ENCODE measurements at places on chromosomes 3 and 15. TPM values are rescaled to one million over a fixed set of nuclear protein-coding genes. Genes with fewer than 3 reads are reported as not detected.

DNA sequence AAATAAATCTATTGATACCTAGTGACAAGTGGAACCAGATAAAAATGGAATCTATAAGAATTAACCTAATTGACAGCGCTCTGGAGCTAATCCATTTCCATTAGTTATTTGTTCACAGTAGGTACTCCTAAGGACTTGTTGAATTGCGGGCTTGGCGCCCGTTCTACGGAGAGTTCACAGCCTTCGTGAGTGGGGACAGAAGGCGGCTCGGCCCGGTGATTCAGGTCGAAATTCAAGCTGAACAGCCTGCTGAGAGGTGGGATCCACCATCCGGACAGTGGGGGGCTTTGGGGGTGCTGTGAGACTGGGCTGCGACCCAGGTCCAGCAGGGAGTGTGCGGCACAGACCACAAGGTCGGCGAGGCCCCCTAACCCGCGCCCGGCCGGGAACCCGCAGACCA, 779 bp upstream of the CTNNB1 start:
- peak; percentile 45 for DNase-seq
- H3K27me3 ChIP-seq, result peaks cover 2% of the 10 kb centered on the region
- H3K4me1 ChIP-seq, result peaks cover 12% of the 10 kb centered on the region
- peak overlapping the region; percentile 62 for H3K4me3 ChIP-seq
- H3K27ac ChIP-seq, result peak overlapping the region; percentile 79

DNA sequence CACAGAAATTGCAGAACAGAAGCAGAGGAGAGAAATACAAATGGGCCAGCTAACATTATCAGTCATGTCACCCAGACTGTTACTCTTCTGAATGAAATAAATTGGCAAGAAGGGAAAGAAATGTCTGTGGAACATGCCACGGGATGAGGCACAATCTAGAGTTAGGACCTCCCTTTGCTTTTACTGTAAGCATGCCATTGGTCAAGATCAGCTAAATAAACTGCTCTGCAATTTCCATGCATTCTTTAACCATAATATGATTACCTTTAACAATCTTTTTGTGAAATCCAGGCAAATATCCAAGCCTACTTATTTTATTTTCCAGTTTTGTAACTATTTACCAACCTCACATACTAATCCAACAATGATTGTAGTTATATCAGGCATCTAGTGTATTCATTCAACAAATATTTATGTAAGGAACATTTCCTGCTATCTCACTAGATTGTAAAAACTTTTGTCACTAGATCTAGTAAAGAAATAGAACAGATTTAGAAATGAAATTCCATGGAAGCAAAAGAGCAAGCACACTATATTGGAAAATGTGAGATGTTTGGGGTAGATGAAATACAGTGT, 383.4 kb downstream of the MECOM start:
- no peak overlapping the region for H3K27ac ChIP-seq
- no peaks in the 10 kb centered on the region for H3K36me3 ChIP-seq
- H3K4me1 ChIP-seq, result peaks cover 6% of the 10 kb centered on the region
- no peak overlapping the region for H3K4me3 ChIP-seq
- H3K27me3 ChIP-seq, result no peaks in the 10 kb centered on the region

DNA sequence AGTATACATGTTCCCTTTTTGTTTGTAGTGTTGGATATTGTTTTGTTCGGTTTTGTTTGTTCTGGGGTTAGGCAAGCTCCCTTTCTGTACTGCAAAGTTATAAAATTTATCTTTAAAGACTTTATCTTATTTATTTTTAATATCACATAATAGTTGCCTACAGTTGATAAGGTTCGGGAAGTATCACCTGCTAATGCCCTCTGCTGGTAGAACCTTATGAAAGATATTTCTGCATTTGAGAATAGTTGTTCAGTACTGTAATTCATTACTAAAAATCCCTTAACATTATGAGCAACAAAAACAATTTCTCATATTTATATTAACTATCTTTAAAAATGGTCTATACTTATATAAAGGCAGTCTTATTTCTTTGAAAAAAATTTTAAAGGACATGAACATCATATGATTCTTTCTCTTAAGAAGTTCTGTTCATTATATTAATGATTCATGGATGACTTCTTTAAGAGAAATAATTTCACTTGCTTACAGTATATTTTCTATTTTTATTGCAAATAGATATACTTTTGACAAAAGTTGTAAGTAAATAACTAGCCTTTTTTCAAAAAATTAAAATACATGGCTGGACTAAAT, 1126.8 kb downstream of the SI start:
- DNase-seq, result no peak
- no peak overlapping the region for H3K27ac ChIP-seq
- no peaks in the 10 kb centered on the region for H3K27me3 ChIP-seq
- no peaks in the 10 kb centered on the region for H3K36me3 ChIP-seq

DNA sequence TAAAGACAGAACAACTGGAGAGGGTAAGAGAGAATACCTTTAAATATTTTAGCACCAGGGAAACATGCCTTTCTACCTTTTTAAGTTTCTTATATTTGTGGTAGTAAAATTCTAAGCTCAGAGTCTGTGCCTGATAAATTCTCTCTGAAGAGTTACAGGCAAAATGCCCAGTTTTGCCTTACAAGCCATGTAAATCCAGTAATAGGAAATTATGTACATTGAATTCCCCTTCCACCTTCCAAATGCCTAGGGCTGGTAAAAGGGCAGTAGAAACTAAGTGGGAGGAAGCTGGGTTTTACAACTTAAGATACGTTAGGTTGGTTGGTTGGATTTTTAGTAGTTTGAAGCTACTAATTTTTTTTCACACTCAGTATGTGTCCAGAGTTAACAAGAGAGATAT, 43.1 kb upstream of the TP63 start:
- H3K4me3 ChIP-seq, result no peak overlapping the region
- no peaks in the 10 kb centered on the region for H3K27me3 ChIP-seq
- H3K36me3 ChIP-seq, result no peaks in the 10 kb centered on the region

DNA sequence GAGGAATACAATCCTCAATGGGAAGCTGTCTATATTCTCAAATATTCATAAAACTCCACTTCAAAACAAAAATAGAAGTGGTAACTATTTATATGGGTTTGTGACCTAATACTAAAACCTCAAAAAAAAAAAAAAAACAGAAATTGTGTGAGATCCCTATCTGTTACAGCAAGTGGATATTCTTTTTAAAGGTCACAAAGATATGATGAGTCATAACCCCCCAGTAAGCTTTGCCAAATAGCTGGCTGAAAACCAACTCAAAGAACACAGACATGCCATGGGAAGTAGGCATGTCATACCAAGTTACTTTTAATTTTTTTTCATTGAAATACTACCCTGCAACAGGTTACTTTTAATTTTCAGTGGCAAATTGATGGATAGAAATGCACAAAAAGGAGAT, 62.5 kb downstream of the CBLB start:
- no peak overlapping the region for H3K27ac ChIP-seq
- H3K36me3 ChIP-seq, result no peaks in the 10 kb centered on the region
- no peak overlapping the region for H3K4me3 ChIP-seq
- H3K4me1 ChIP-seq, result peaks cover 8% of the 10 kb centered on the region
- peak; percentile 66 for DNase-seq
- no peaks in the 10 kb centered on the region for H3K27me3 ChIP-seq

DNA sequence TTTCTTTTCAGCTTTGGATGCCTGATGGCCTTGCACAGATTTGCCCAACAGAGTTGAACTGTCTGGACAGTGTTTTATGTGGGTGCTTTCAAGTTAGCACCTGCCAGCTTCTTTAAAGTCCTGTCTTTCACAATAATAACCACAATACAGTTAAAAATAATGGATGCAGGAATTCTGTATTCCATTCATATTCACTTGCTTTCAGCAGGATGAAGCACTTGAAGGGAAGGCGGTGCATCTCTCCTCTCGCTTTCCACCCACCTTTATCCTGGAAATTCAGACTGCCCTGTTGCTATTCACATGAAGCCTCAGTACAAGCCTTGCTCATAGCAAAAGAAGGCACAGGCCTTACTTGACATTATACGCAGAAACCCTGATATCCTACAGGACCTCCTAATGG, 26.5 kb upstream of the GYG1 start:
- H3K4me3 ChIP-seq, result no peak overlapping the region
- no peaks in the 10 kb centered on the region for H3K27me3 ChIP-seq
- no peaks in the 10 kb centered on the region for H3K36me3 ChIP-seq

- H3K36me3 ChIP-seq, result no peaks in the 10 kb centered on the region
- no peaks in the 10 kb centered on the region for H3K27me3 ChIP-seq
- no peak overlapping the region for H3K27ac ChIP-seq
- no peak overlapping the region for H3K4me3 ChIP-seq
These were observed 80.5 kb upstream of the CCNL1 start for GRCh38 chr3:157240408-157240807.

DNA sequence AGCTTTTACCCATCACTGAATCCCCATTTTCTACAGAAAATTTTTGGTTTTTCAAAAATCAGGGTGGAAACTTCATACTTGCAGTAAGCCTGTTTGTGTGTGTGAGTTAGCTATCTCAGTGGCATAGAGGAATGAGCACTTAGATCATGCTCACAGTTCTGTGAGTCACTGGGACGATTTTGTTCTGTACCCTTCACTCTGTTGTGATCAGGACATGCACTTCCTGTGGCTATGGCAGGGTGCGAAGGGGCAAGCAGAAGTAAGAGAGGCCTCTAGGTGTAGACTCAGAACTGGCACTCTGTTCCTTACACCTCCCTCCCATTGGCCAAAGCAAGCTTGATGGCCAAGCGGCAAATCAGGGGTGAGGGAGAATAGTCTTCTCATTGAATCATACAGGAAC, 11.6 kb downstream of the NIPA2 start:
- H3K27ac ChIP-seq, result no peak overlapping the region
- H3K4me3 ChIP-seq, result no peak overlapping the region
- H3K27me3 ChIP-seq, result no peaks in the 10 kb centered on the region
- peaks cover 5% of the 10 kb centered on the region for H3K4me1 ChIP-seq

DNA sequence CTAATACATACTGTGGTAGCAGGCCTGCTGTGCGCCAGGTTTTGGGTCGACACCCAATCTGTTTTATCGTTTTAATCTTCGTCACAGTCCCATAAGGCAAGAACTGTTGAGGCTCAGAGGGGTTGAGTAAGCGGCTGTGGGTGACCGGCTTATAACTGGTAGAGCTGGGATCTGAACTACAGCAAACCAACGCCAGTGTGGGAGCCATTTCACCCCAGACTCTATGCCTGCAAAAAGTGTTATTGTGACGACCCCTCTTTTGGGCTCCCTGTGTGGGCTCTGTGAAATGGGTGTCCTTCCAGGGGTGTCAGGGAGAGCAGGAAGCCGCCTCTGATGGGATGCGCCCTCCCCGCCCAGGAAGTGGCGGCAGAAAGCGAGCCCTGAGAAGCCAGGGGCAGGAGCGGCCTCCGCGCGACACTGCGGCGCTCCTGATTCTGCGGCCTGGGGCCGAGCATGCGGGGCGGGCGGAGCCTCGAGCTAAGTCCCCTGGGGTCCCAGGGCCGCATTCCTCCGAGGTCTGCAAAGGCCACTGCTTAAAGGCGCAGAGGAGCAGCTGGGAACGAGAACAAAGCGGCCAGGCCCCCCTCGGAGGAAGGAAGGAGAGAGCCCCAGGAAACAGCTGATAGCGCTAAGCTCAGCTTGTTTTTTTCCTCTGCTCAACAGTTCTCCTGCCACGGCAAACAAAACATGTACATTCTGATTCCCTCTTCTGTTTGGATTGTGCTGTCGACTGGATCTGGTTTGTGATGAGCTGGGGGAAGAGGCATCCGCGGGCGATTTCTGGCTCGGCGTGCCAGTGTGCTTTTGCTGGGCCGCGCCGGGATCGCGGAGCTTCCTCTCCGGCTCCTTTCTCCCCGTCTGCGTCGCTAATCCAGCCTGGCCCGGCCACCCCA, 33.9 kb downstream of the GRK7 start:
- peak overlapping the region; percentile 45 for H3K27ac ChIP-seq
- peak; percentile 87 for DNase-seq
- no peak overlapping the region for H3K4me3 ChIP-seq
- H3K4me1 ChIP-seq, result peaks cover 16% of the 10 kb centered on the region
- H3K27me3 ChIP-seq, result no peaks in the 10 kb centered on the region
- H3K36me3 ChIP-seq, result no peaks in the 10 kb centered on the region

- H3K27ac ChIP-seq, result no peak overlapping the region
- peaks cover 21% of the 10 kb centered on the region for H3K36me3 ChIP-seq
- DNase-seq, result no peak
These were observed 18.2 kb upstream of the SACM1L start for GRCh38 chr3:45670991-45671390.

DNA sequence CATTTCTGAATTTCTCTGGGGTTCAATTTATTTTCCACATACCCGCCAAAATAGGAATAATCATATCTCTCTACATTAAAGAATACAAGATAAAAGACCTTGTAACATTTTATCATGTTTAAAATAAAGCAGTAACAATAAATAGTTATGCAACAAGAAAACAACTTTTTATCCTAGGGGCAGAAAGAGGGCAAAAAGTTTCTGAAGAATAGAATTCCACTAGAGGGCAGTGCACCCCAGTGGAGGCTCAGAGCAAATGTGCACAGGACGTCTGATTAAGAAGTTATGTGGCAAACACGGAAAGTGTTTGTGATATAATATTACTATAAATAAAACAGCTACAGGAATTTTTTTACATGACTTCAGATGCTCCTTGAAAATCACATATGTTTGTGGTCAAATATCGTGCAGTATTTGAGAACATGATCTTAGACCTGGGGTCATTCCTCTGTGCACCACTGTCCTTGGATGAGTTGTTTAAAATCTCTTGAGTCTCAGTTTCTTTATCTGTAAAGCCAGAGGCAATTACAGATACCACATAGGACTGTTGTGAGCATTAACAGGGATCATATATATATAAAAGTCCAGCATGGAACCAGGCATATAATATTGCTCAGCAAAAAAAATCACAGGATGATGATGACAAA, 13.2 kb upstream of the PIK3R4 start:
- H3K36me3 ChIP-seq, result no peaks in the 10 kb centered on the region
- H3K27me3 ChIP-seq, result no peaks in the 10 kb centered on the region
- no peak overlapping the region for H3K4me3 ChIP-seq
- H3K27ac ChIP-seq, result no peak overlapping the region

DNA sequence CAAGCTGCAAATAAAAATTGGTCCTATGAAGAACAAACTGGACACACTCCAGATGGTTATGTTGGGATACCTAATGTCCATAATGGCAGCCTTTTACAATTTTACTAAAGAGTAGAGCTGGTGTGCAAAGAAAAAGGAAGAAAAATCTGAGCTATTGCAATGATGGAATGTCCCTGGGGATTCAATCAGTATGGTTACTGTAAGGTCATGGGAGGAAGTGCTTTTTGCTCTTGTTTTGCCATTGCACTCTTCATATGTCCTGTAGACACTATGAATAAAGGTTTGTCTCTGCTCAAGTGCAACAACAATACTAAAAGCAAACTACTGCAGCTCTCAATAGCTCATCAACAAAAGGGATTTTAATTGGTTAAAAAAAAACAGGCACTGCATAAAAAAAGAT, 5.4 kb downstream of the PFN2 start:
- no peak overlapping the region for H3K4me3 ChIP-seq
- H3K27me3 ChIP-seq, result no peaks in the 10 kb centered on the region
- H3K4me1 ChIP-seq, result peaks cover 19% of the 10 kb centered on the region
- no peak for DNase-seq

DNA sequence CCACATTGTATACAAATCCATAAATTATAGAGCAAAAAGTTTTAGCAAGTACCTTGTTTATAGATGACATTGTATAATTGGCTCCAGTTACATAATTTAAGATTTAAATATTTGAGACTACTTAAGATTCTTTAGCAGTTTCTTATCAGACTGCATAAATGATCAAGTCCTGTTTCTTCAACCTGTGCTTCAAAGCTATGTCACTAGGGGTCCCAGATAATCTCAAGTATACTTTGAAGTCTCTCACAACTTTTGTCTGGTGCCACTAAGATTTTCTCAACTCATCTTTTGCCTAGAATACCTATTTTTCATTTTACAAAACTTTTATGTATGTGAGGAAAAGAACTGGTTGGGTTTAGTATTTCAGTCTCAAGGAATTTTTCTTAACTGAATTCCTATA, 205.5 kb downstream of the STAG1 start:
- H3K27ac ChIP-seq, result no peak overlapping the region
- no peaks in the 10 kb centered on the region for H3K27me3 ChIP-seq
- no peaks in the 10 kb centered on the region for H3K36me3 ChIP-seq
- no peak overlapping the region for H3K4me3 ChIP-seq
- H3K4me1 ChIP-seq, result peaks cover 26% of the 10 kb centered on the region

Gene CD200R1
- total RNA-seq, result not detected

Gene PGBD4
- 1.1 TPM for total RNA-seq

Gene NXPE3
- total RNA-seq, result 19.9 TPM

Gene THSD4
- 25.4 TPM for total RNA-seq
